Activated T-cell treated with anti-CD3 and anti-CD28 coated beads, Interleukin-2, amount 50 U/mL, for 4 hours (primary cell): ENCODE measurements at places on chromosomes 3 and 15. TPM values are rescaled to one million over a fixed set of nuclear protein-coding genes. Genes with fewer than 3 reads are reported as not detected.

- DNase-seq, result no peak
These were observed 573 bp downstream of the MME start for GRCh38 chr3:155080692-155081091.

GRCh38 chr3:120772081-120772480, 29.5 kb downstream of the GTF2E1 start:
- no peak for DNase-seq

- no peak for DNase-seq
These were observed 50.9 kb downstream of the LSAMP start for GRCh38 chr3:116394365-116394764.

DNA sequence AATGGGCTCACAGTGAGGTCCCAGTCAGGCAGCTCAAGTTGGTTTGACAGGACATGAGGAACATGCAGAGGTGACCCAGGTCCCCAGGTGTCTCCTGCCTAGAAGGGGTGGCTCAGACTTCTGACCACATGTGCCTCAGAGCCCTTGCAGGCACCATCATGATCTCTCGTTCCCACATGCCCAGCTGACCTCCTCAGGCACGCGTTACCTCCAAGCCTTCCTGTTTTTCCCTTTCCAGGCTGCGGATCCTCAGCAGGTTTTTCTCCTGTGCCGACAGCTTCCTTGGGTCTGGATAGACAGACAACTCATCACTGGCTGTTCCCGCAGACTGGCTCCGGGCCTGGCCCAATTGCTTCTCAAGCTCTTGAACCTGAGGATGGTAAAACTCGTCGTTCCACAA, 30.4 kb downstream of the CCDC13 start:
- no peak for DNase-seq

DNA sequence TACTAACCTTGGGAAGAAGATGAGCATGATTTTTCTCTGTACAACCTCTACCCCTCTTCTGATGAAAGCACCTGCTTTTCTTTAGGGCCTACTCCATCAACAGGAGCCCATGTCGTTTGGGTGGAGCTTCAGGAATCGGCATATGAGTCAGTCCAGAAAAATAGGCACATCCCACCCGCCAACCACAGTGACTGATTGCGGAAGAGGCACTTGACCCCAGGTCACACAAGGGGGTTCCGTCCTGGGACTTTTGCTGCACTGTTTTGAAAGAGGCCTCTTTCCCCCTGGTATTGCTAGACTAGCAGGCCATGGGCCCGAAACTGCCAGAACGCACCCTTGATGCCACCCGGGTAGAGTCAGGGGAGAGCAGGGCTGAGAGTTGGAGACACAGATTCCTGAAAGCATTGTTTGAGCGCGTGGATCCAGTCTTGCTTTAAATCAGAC, 19.3 kb upstream of the NRROS start:
- DNase-seq, result no peak

GRCh38 chr3:104044002-104044401, 1322.7 kb upstream of the ALCAM start:
- DNase-seq, result no peak

DNA sequence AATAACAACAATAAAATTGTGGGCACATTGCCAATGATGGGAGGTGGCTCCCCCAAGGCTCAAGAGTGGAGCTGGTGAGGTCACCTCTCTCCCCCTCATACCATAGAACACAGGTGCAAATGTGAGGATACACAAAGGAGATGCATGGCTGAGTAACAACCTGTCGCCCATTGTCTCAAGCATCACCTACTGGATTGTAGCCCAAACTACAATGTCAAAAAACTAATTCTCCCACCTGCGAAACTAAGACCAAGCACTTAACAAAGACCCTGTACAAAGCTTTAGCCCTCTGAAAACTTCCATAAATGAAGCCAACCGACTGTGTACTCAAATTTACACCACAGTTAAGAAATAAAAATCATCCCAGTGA, 50.4 kb upstream of the IGSF11 start:
- no peak for DNase-seq

- DNase-seq, result no peak
These were observed 97.2 kb downstream of the LRTM1 start for GRCh38 chr3:54830658-54831057.

DNA sequence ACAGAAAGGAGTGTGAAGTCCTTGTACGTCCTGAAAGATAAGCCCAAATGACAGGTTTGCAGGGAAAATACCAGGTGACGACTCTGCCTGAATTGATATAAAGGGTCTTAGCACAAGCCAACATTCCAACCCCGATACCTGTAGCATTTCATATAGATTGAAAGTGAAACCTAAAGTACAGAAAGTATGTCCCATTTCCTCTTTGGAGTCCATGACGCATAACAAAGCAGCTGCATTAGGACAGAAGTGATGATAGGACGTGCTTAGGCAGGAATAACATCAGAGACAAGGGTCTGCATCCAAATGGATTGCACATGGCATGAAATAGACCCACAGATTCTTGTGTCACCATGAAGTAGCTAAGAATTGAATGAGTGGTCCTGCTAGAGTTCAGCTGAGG, 187.0 kb upstream of the ROBO1 start:
- no peak for DNase-seq

DNA sequence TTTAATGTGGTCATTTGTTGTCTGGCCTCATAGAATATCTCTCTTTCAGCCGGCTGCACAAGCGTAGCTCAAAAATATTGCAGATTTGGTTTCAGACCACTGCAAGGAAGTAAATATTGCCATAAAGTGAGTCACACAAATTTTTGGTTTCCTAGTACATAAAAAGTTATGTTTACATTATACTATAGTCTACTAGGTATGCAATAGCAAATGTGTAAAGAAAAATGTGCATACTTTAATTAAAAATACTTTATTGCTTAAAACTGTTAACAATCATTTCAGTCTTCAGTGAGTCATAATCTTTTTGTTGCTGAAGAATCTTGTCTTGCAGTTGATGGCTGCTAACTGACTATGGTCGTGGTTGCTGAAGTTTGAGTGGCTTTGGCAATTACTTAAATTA, 425.1 kb upstream of the ROBO1 start:
- DNase-seq, result no peak

GRCh38 chr15:73558529-73558928, 74.7 kb downstream of the NPTN start:
- no peak for DNase-seq

DNA sequence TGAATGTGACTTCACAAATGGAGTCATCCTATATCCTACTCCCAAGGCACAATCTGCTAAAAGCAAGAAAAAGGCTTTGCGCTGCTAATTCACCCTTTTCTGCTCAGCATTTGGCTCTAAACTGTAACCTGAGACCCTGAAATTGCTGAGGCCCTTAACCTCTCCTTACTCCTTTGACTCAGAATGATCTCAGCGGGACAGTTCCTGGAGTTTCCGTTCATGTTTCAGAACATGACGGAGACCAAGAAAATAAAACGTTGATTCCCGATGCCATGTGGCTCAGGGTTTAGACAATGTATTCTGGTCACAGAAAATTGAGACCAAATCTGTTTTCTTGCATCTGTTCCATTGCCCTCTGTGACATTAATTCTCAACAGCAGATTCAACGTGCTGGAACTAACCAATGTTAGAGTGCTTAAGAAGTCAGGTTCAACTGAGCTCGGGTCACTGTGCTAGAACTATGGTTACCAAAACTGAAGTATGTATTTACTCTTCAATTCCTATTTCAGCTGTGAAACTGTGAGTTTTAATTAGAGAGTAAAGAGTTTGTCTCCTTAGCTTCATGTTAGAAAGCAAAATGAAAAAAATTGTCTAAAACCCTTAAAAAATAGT, 45.4 kb upstream of the TMC3 start:
- DNase-seq, result no peak

DNA sequence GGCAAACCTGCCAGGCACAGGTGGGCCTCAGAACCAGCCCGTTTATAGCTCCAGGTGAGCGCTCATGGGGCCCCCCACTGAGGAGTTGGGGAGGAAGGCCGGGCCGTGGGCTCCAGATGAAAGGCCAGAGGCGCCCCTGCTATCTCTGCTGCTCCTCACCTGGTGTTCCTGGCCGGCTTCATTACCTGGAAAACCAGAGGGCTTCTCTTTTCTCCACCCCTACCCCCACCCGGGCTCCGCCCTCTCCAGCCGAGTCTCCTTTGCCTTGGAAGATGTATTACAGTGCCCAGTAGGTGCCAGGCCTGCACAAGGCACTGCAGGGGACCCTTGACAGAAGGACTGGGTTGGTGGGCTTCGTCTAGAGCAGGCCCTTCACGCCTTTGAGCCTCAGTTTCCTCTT, 111.4 kb downstream of the WNT7A start:
- no peak for DNase-seq

DNA sequence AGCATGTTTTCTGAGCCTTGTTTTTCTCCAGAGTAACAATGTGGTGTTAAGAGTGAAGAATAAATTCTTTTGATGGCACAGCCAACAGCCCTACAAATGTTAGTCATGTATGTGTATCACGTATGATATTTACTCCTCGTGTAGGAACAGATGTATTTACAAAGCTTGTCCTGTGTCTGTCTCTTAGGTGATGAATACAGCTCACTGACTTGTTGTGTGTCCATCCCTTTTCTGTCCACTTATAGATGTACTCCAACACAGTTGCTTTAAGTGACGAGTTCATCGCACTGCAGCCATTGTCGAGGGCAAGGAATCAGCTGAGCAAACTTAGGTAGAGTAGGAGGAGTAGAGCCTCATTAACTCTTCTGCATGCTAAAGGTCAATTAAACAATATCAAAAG, 78.1 kb downstream of the DCUN1D1 start:
- no peak for DNase-seq

DNA sequence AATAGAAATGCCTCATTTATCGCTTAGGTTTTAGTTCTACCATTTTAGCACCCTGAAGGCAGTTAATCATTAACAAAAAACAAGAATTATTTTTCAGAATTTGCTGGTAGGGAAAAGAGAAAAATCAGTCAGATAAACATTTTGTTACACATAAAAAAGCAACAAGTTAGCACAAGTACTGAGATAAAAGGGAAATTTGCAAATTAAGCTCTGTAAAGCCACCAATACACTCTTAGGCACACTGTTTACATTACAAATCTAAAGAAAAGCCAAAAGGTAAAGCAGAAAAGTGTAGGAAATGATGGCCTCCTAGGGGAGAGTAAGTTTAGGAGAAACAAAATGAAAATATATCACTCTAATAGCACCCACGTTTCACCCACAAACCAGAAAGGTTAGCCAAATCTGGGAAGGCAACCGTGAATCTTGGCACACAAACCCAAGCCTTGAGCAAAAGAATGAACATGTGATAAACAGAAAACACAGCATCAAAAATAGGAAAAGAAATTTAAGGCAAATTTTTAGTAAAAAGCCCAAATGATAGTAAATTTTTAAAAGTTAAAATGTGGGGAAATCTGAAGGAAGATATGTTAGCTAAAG, 1.6 kb upstream of the SATB1 start:
- DNase-seq, result no peak

- DNase-seq, result no peak
These were observed 1.2 kb downstream of the ZBTB11 start for GRCh38 chr3:101675709-101676215.

DNA sequence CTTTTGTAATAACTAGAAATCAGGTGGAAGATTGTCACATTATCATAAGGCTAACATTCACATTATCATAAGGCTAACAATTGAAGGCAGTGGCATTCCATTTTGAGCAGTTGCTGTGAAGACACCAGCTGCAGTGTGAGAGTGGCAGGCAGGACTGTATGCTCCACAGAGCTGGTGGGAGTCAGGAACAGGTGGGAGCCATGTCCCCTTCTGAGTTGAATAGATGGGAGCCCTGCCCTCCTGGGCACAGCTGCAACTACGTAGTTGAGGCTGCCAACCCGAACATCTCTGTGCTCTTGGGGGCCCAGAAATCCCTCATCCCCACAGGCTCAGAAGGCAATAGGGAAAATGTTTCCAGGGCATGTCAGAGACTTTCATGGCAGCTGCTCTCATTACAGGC, 1627.6 kb downstream of the SI start:
- no peak for DNase-seq

GRCh38 chr3:116473602-116474001, 28.3 kb upstream of the LSAMP start:
- DNase-seq, result no peak

GRCh38 chr15:100002787-100003536, 269.7 kb upstream of the LYSMD4 start:
- DNase-seq, result no peak

DNA sequence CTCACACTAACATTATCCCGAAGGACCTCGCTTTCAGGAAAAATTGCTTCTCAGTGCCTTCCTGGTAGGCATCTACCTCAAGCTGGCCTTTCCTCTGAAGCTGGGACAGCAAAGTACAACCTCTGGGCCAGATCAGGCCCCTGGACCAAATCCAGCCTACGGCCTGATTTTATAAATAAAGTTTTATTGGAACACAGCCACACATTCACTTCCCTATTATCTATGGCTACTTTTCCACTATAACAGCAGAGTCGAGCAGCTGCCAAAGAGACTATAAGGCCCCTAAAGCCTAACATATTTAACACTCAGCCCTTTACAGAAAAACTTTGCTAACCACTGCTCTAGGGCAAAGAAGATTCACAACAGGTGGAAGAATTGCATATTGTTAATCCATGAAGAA, 554.3 kb downstream of the NTRK3 start:
- DNase-seq, result no peak

The CLEC3B gene
- 0.30 TPM for total RNA-seq

The CGNL1 gene
- total RNA-seq, result 0.08 TPM

The DUOXA2 gene
- not detected for total RNA-seq

The RTP1 gene
- not detected for total RNA-seq

The SLC9A9 gene
- total RNA-seq, result 0.56 TPM

The CDAN1 gene
- 12.8 TPM for total RNA-seq

The RASGRF1 gene
- not detected for total RNA-seq

The PLA2G4D gene
- not detected for total RNA-seq

The C2CD4B gene
- 0.33 TPM for total RNA-seq

The DLEC1 gene
- total RNA-seq, result 0.08 TPM
